ENCODE measurements at places on chromosomes 16 and 17.

GRCh38 chr16:27392671-27393070, 9.3 kb upstream of the IL21R start:
- DNase-seq, result no peak

DNA sequence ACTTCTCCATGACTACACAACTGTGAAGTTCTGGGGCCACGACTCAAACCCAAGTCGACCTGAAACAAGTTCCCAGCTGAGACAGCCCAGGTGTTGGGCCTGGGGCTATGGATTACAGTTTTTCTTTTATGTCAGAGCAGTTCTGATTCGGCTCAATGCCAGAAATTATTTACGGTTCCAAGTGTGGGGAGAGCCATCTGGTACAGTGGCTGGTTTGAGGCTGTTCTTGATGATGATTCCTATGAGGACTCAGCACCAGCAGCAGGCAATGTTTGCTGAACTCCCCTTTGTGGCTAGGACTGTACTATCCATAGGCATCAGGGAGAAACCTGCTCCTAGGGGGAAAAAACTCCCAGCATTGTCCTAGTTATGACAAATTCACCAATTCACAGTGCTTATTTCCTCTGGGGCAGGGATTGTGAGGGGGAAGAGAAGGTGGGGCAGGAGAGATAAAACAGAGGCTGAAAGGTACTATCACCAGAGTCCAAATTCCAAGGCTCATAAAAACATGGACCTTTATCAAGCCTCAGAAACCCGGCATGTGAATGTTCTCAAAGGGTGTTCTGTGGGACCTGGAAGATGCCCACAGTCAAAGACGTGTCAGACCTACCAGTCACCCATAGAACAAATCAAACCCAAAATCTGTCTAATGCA, 18.2 kb upstream of the CMTM4 start:
- no peak for DNase-seq

GRCh38 chr17:49989518-49989880, 5.5 kb downstream of the DLX3 start:
- DNase-seq, result no peak

DNA sequence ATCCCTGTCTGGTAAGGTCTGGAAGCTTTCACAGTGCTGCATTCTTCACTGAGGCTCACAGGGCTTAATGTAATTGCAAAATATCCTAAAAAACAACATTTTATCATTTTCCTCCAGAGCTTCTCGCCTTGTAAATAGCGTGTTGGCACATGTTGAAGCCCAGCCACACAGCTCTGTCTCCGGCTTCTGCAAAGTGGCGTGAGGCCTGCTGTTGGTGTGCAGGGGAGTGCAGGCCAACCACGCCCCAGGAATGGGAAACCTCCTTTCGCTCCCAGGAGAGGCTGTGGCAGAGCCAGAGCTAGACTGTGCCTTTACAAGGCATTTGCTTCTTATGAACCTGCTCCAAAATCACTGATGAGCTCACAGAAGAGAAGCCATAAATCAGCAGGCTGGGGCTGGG, 248.2 kb upstream of the MAF start:
- DNase-seq, result no peak

GRCh38 chr16:10969615-10970014, 25.3 kb downstream of the CLEC16A start:
- DNase-seq, result no peak

- DNase-seq, result no peak
Measured at GRCh38 chr16:2736476-2737237, 15.8 kb upstream of the SRRM2 start.

DNA sequence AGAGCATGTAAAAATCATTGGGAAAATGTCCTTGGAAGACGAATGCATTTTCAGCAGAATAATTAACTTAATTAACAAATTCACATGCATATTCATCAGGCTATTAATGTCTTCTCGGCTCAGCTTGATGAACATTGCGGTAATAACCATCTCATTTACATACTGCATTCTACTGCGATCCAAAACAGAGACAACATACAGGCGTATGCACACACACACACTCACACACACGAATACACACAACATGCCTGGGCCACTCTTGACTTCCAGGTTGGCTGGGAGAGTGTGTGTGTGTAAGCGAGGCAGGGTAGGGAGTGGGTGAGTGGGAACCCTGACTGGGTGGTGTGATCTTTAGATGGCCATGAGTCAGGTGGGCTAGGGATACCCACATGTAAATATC, 44.7 kb downstream of the NEUROD2 start:
- DNase-seq, result no peak

DNA sequence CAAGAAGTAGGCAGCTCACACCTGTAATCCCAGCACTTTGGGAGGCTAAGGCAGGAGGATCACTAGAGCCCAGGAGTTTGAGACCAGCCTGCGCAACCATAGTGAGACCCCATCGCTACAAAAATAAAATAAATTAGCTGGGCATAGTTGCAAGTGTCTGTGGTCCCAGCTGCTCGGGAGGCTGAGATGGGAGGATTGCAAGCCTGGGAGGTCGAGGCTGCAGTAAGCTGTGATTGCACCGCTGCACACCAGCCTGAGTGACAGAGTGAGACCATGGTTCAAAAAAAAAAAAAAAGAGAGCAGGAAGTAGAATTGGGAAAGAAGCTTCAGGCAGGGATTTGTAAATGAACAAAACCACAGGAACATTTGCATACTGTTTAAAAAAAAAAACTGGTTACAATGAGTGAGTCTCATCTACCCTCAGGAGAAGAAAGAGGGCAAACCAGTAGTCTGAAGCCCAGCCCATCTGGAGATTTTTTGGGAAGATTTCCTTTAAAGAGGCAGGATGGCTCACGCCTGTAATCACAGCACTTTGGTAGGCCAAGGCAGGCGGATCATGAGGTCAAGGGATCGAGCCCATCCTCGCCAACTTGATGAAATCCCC, 7.9 kb downstream of the MPV17L start:
- no peak for DNase-seq

DNA sequence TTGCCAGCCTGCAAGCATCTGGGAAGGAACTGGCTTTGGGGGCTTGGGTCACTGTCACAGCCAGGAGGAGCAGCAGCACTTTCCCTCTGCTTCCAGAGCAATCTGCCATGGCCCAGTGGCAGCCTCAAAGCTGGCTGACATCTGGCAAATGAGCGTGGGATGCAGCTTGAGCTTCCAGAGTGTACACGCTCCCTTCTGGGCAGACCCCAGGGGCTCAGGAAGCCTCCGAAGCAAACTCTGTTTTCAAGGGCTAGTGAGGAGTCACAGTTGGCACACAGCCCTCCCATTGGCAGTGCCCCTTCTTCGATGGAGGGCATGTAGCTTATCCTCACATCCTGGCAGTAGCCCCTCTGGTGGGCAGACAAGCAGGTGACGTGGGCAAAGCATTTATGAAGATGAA, 249.6 kb downstream of the ENGASE start:
- DNase-seq, result no peak

GRCh38 chr16:3170440-3171180, 17.4 kb upstream of the OR1F1 start:
- no peak for DNase-seq

- DNase-seq, result no peak
Measured at GRCh38 chr16:23160082-23160481, 10.8 kb upstream of the USP31 start.

GRCh38 chr16:12539185-12539929, 264.3 kb downstream of the CPPED1 start:
- no peak for DNase-seq

DNA sequence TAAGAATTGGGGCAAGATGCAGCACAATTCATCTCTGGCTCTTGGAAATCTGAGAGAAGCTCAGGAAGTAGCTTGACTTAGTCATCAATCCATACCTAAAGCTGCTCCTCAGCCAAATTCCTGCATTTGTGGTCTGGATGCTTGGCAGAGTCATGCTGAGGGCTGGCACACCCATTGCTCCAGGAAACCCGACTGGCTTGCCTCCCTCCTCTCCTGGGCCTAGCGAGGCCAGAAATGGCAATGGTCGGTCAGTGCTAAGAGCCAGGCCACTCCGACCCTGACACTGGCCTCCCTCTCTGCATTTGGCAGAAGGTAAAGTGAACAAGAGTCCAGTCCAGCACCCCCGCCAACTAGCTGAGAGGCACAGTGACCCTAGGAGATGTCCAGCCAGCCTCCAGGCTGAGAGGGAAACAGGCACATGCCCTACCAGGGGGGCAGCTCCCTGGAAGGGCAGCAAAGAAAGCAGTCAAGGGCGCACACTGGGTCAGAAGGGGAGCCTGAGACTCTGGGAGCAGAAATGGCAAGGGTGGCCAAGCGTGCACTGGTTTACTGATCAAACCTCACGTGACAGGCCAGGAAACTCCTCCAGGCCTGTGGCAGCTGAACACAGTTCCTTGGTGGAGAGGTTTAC, 10.0 kb downstream of the POLDIP2 start:
- DNase-seq, result no peak

GRCh38 chr17:36600936-36601302, 464 bp upstream of the MRM1 start:
- no peak for DNase-seq

GRCh38 chr17:71500761-71501555, 619.9 kb upstream of the SOX9 start:
- DNase-seq, result no peak

DNA sequence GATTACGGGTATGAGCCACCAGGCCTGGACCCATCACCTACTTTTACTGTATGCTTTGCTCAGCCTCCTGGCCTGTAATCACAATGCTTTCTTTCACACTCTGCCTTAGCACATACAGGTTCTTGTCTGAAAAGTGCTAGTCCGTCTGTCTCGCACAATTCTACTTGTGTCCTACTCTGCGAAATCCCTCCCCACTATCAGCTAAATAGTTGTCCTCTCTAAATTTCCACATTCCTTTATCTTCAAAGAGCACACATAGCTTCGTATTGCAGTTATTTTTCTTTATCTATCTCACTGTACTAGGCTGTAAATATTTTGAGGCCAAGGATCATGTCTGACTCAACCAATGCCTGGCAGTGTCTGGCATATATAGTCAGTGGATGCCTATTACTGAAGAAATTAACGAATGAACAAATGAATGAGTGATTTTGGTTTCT, 38.5 kb upstream of the ETV4 start:
- no peak for DNase-seq

DNA sequence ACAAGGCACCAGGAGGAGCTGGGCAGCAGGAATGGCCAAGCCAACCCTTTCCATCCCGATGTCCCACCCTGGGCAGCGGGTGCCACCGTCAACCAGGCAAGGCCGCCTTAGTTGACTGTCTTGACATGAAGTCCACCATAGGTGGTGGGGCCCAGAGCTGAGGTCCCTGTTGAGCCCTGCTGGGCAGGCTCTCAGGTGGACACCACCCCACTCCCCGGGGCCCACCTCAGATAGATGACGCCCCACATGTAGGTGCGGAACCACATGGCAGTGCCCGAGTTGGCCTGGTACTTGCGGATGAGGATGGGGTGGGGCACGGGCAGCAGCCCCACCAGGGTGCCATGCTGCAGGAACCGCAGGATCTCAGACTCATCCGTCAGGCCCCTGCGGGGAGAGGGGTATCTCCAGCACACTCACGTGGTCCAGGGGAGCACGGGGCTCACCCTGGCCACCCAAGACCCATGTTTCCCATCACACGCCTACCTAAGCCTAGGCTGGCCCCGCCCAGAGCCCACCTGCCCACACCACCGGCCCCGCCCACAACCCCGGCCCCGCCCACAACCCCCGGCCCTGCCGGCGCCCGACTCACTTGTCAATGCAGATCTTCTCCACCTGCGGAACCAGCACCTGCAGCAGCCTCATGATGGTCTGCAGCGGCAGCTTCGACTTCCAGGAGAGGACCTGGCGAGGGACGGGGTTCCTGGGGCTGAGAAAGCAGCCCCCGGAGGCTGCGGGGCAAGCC, 16.2 kb downstream of the OTOP3 start:
- no peak for DNase-seq

- no peak for DNase-seq
Measured at GRCh38 chr16:80973991-80974390, 32.7 kb downstream of the CMC2 start.

GRCh38 chr17:28119046-28119445, 76.6 kb downstream of the NLK start:
- no peak for DNase-seq

DNA sequence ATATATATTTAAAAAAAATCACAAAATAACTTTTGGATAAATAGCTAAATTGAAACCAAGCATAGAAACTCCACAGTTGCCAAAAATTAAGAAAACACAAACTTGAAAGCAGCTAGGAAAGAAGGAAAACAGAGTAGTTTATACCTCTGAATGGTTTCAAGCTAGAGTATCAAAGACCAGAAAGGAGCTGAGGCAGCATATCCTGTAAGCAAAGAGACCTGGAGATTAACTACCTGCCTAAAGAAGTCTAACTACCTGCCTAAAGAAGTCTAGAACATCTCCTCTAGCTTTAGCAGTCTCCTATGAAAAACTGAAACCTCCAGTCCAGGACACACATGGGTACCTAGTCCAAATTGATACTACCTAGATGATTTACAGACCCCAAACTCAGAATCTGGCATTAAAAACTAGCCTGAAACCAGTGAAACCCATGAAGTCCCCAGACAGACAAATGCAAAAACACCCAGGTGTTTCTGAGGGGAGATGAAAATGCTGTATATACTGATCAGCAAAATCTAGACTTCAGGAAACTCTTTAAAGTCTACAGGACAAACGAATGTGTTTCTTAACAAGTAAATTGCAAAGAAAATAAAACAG, 17.6 kb downstream of the APPBP2 start:
- DNase-seq, result no peak

- no peak for DNase-seq
Measured at GRCh38 chr17:3688027-3688553, 7.9 kb downstream of the P2RX5 start.

DNA sequence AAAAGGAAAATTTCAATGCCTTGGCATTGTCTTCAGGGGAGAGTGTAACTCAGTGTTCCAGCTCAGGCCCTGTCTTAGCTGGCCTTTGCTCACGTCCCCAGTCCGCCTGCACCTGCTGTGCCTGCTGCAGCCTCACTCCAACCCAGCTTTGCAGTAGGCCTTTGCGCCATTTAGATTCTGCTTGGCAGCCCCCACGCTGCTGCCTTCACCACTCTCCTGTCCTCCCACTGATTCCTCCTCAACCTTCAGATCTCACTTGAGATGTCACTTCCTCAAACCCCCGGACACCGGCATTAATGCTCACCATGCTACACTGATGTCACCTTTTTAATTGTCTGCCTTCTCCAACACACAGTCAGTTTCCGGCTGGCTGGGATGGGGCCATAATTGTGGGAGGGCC, 166.2 kb downstream of the SHISA9 start:
- no peak for DNase-seq

GRCh38 chr16:4360538-4361021, 9.5 kb upstream of the PAM16 start:
- no peak for DNase-seq

- DNase-seq, result no peak
Measured at GRCh38 chr17:37317867-37318266, 57.9 kb upstream of the C17orf78 start.

GRCh38 chr16:47920709-47921108, 235.1 kb downstream of the ABCC12 start:
- DNase-seq, result no peak

- DNase-seq, result no peak
Measured at GRCh38 chr16:82108100-82108499, 61.9 kb downstream of the MPHOSPH6 start.

- no peak for DNase-seq
Measured at GRCh38 chr16:67883872-67884261, 818 bp upstream of the NRN1L start.

Data from SHP77 treated with DMSO at 0.1 percent for 48 hours (cell line).